ENCODE measurements at places on chromosomes 7 and 10.

GRCh38 chr7:97002555-97003261 is 2.6 kb upstream of the DLX6 start:
- DNase-seq, result no peak

DNA sequence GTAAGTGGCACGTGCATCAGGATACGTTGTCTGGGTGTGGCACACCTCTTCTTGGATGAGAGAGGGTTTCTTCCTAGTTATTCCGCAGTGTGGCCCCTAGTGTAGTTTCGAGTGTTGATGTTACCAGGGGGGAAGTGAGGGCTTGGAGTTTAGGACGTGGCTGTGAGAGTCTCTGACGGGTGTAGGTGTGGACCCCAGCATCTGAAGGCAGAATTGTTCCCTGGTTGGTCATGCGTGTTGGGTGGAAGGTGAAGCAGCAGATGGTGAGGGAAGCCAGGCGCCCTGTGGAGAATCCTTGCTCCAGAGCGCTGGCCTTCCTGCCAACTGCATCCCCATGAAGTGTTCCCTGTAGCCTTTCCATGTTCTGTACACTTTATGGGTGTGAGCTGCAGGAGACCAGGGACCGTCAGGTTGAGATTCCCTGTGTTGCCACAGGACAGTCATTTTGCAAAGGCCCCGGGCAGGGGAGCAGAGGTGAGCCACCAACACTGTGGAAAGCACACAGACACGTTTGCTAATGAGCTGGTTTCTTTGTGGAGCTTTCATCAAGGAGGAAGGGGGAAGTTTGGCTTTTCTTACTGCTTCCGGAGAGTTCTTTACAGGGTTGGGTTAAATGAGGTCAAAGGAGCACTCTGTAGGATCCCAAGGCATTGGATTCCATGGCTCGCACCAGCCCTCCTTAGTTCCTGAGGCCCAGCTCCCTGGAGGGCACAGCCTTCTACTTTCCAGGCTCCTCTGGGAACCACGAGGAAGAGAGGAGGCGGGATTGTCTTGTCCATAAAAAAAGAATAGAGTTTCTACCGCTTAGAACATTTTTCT is 32.0 kb downstream of the TSPAN14 start:
- no peak for DNase-seq

- no peak for DNase-seq
Observed at GRCh38 chr7:22251281-22251680, 105.7 kb downstream of the RAPGEF5 start.

GRCh38 chr10:98469001-98469931 is 22.5 kb upstream of the HPS1 start:
- DNase-seq, result peak; percentile 54

- DNase-seq, result peak; percentile 83
Observed at GRCh38 chr7:23335621-23336020, 36.5 kb downstream of the MALSU1 start.

DNA sequence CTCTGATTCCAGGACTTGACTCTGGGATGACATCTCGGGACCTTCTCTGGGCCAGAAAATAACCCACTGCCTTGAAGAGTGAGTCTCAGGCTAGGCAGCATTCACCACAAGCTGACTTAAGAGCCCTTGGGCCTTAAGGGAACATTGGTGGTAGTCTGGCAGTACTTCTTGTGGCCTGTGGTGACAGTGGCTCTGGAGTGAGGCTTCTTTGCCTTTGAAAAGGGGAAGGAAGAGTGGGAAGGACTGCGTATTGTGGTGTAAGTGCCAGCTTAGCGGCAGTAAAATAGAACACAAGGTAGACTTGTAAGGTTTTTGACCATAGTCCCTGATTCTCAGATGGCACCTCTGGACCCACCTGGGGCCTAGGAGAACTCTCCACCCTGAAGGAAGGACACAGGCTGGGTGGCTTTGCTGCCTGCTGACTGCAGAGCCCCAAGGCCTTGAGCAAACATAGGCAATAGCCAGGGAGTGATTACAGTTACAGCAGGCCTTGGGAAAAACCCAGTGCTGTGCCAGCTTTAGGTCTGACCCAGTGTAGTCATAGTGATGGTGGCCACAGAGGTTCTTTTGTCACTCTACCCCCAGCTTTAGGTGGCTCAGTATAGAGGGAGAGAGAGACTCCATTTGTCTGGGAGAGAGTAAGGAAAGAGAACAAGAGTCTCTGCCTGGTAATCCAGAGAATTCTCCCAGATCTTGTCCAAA is 483.9 kb downstream of the SH2D4B start:
- DNase-seq, result no peak

DNA sequence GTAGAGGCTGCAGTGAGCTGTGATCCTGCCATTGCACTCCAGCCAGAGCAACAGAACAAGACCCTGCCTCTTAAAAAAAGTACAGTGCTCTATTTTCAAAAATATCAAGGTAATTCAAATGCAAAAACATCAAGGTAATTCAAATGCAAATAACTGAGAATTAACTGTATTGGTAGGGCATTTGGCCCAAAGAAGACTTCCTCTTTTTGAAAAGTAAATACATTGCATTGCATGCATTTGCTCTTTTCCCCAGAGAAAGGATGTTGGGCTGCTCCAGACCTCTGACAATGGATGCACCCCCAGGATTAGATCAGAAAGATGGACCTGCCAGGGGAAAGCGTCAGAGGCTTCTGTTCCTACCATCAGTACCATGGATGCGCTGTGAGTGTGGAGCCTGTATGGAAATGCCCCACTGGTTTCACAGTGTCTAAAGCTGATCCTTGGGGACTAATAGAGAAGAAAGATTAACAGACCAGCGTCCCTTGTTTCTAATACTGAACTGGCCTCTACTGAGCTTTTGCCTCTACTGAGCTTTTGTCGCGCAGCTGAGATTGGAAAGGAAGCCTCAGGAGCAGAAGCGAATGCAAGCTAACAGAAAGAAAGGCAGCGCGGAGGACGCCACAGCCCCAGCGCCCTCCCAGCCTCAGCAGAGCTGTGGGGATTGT is 93.5 kb upstream of the LYZL2 start:
- no peak for DNase-seq

DNA sequence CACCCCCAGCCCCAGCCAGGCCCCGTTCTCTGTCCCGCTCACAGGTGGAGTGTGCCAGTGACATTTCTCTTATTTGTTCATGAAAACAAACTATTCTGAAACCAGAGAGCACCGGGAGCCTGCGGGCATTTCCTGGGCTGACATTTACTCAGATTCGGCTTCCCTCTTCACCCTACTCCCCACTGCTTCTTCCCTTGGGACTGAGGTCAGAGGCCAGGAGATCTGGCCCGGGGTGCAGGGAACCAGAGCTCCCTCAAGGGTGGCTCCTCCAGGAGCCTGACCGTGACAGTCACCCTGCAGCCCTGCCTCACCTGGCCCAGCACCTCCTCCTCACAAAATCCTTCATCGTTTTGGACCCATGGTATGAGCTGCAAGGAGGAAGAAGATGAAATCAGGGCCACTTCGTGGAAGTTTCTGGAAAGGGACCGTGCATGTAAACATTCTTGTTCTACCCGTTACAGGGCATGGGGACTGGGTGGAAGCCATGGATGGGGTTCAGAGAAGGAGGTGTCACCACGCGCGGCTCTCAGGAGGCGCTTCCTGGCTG is 12.2 kb downstream of the BHLHA15 start:
- no peak for DNase-seq

Measured in endothelial cell of umbilical vein (primary cell).